A673 (cell line): ENCODE measurements at places on chromosomes 1 and 21. TPM values are rescaled to one million over a fixed set of nuclear protein-coding genes. Genes with fewer than 3 reads are reported as not detected.

OR6K6 gene
- not detected in 2 replicates for total RNA-seq

MNDA gene
- total RNA-seq = not detected in 2 replicates

FAAH gene
- 3.2 and 3.4 TPM in 2 replicates for total RNA-seq

ADGRL4 gene
- not detected in 2 replicates for total RNA-seq

- DNase-seq = no peak
Observed at GRCh38 chr1:40901886-40902852, 40.0 kb upstream of the CITED4 start.

- DNase-seq = peak; percentile 67
Observed at GRCh38 chr1:153465811-153466636, 5.6 kb upstream of the S100A7 start.

DNA sequence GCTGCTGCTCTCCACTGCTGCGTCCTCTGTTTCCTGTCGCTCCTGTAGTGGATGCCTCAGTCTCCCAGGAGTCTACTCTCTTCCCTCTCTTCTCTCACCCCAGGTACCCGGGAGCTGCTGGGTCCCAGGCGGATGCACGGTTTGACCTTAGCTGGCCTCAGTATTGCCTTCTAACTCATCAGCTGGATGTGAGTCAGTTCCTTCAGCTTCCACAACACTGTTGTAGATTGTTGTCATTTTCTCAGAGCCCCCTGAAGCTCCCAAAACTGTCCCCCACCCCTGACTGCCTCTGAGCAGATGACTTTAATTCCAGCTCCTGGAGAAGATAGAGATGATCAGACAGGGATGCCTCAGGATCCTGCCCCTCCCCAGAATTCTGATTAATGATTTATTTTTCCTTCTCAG, 7.2 kb downstream of the CNIH3 start:
- DNase-seq = no peak

- peak; percentile 83 for DNase-seq
Observed at GRCh38 chr1:8679395-8679800, 138.0 kb downstream of the RERE start.

DNA sequence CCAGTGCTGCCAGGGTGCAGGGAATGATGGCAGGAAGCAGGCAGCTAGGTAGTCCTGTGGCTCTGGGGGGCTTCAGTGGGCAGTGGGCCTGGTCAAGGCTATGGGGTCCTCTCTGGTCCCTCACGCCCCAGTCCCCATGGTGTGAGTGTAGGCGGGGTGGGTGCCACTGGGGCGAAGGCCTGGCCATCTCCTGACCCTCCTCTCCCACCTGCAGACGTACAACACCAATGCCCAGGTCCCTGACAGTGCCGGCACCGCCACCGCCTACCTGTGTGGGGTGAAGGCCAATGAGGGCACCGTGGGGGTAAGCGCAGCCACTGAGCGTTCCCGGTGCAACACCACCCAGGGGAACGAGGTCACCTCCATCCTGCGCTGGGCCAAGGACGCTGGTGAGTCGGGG, 53.7 kb downstream of the ALPL start:
- DNase-seq = no peak

DNA sequence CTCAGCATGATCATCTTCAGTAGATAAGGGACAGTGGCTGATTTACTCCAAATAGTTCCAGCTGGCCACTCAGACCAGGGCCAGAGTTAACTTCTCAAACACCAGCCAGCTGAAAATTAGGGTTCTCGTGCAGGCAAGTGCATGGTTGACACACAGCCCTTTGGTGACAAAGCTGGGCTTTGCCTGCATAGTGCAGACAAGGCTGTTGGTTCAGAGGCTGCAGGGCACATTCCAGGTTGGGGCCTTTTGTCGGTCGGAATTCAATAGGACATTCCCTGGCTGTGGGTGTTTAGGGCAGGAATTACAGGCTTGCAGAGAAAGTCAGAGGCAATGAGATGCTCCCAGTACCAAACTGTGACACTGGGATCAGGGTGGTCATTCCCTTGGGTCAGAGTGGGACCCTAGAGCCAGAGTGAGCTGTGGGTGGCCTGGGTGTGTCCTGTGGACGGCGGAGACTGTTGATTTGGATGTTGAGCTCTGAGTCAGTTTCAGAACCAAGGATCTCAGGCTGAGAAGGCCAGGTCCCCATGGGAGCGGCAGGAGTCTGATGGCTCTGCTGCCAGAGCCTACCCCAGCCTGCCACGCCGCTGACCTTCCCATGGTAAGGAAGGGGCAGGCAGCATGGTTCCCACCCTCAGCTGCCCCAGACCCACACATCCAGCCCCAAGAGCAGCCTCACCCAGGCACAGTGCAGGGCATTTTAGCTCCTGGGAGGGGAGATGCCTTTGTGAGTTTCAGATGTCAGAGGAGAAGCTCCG, 56.2 kb downstream of the STUM start:
- DNase-seq = no peak

GRCh38 chr1:57036641-57037579, 71.1 kb upstream of the C8B start:
- DNase-seq = peak; percentile 21

- no peak for DNase-seq
Observed at GRCh38 chr21:46003575-46004007, 22.0 kb downstream of the COL6A1 start.

GRCh38 chr1:3510136-3510955, 55.9 kb downstream of the ARHGEF16 start:
- no peak for DNase-seq

DNA sequence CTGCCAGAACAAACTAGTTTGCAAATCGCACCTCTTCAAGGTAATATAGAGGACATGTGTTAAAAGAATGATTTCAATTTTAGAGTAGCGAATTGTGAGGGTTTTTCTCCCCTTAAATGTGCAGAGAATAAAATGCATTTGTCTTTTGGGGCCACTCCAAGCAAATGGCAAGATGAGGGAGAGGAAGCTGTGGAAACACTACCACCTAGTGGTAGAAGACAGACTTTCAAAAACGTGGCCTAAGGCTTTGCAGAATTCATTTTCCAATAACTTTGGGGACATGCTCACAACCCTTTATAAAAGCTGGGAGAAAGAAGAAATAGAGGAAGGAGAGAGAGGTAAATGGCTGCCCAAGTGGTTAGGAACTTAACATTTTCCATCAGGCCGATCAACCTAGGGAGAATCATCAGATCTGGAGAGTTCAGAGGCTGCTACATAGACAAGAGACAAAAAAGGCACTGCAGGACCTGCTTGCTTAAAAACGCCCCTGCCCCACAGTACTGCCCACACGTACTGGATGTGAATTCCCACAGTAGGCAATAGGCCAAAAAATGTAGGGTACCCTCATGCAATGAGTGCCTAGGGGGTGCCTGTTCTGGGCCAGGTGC, 15.7 kb upstream of the RCAN1 start:
- DNase-seq = peak; percentile 68

- DNase-seq = no peak
Observed at GRCh38 chr1:7136166-7136953, 351.1 kb downstream of the CAMTA1 start.

GRCh38 chr1:203765029-203765837, at the start of gene LAX1:
Gene LAX1 (plus strand): TSS chr1:203765183. CDS start chr1:203765566, 383 bp downstream.
- DNase-seq = no peak
